A549 treated with AZD2906 at 1 μM for 4 hours (cell line): ENCODE measurements at places on chromosomes 11 and 22. TPM values are rescaled to one million over a fixed set of nuclear protein-coding genes. Genes with fewer than 3 reads are reported as not detected.

OR5B21 gene
- not detected in 5 replicates for total RNA-seq

MISFA gene
- 1.4 to 2.6 TPM (median 1.6 TPM) in 5 replicates for total RNA-seq

KRTAP5-8 gene
- not detected in 5 replicates for total RNA-seq

SMIM35 gene
- not detected in 5 replicates for total RNA-seq

YPEL4 gene
- 0.14 to 0.36 TPM (median 0.25 TPM) in 4 of 5 replicates, not detected in the other for total RNA-seq

ADORA2A gene
- total RNA-seq = 0.42 to 0.92 TPM (median 0.70 TPM) in 5 replicates
